ENCODE measurements at places on chromosomes 2 and 18. TPM values are rescaled to one million over a fixed set of nuclear protein-coding genes. Genes with fewer than 3 reads are reported as not detected.

Gene CLK1
- 187 TPM for total RNA-seq

Gene HOXD13
- total RNA-seq, result 4.9 TPM

Gene NOSTRIN
- total RNA-seq, result 192 TPM

Gene IL37
- not detected for total RNA-seq

Gene ADGRF3
- not detected for total RNA-seq

Gene CYP26B1
- total RNA-seq, result 1.4 TPM

Gene C18orf54
- total RNA-seq, result 3.1 TPM

Gene CD207
- 0.26 TPM for total RNA-seq

Gene ASB18
- not detected for total RNA-seq

Gene TGFA
- total RNA-seq, result not detected

Gene DUSP19
- 1.3 TPM for total RNA-seq

Gene PRR30
- total RNA-seq, result not detected

Gene PPP4R3B
- total RNA-seq, result 73.1 TPM

Gene LGALSL
- total RNA-seq, result 6.9 TPM

Gene AFF3
- total RNA-seq, result 8.5 TPM

Gene LIMS4
- total RNA-seq, result 5.6 TPM

Gene PARD6G
- total RNA-seq, result 4.6 TPM

Gene RPS27A
- total RNA-seq, result 5,133 TPM

Gene NPHP1
- total RNA-seq, result 9.7 TPM

Gene SALL3
- total RNA-seq, result not detected

Gene ATG4B
- total RNA-seq, result 14.4 TPM

Gene HOXD12
- 0.76 TPM for total RNA-seq

Gene PNO1
- total RNA-seq, result 15.8 TPM

Gene SH3YL1
- total RNA-seq, result 63.5 TPM

Gene LAMA3
- total RNA-seq, result 59.5 TPM

Gene SMCHD1
- 84.4 TPM for total RNA-seq

Gene TACR1
- total RNA-seq, result 10.6 TPM

Gene NIFK
- total RNA-seq, result 21.2 TPM

Data from uterus (tissue), 4 donors.